Hematopoietic multipotent progenitor cell (in vitro differentiated cells): ENCODE measurements at places on chromosomes 7 and 10.

- peak; percentile 48 for DNase-seq
Observed at GRCh38 chr10:7819121-7819460, 786 bp downstream of the TAF3 start.

DNA sequence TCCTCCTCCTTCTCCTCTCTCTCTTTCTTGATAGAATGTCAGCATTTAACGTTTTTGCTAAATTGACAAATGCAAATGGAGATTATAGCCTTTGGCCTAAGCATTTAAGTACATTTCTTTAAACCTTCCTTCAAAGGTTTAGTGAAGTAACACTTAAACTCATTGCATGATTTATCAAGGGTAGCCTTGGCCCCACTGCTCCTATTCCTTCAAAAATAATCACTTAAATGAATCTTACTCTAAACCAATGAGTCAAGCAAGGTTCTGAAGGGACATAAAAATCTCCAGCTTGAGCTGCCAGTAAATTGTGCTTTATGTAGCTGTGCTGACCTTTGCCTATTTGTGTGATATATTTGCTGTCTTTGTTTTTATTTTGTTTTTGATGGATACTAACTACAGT lies 358.5 kb upstream of the AKR1E2 start:
- DNase-seq = no peak

DNA sequence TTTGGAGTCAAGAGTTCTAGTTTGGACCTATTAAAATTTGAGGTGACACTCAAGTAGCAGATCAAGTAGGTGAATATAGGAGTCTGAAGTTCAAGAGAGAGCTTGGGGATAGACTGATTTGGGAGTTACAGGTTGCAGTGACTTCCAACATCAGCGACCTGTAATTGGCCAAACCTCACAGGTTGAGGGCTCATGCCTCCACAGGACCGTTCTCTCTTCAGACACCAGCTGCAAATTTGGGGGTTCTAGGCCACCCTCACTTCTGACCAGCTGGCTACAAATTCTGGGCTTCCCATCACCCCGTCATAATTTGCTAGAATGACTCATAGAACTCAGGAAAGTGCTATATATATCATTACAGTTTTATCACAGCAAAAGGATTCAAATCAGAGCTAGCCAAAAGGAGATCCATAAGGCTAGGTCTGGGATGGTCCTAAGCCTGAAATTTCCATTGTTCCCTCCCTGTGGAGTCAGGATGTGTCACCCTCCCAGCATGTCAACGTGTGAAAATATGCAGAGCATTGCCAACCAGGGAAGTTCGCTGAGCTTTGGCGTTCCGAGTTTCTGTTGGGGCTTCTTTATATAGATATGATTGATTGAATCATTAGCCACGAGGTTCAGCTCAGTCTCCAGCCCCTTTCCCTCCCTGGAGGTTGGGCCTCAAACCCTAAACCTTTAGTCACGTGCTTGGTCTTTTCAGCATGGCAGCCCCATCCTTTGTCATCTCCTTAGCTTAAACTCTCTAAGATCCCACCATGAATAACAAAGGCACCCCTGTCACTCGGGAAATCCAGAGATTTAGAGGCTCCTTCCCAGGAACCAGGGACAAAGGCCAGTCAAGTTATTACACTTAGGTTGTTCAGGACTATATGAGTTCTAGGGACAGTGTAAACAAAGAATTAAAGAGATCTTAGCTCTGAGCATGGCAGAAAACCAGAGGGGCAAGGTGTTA lies 20.7 kb upstream of the ZNF212 start:
- DNase-seq = no peak

DNA sequence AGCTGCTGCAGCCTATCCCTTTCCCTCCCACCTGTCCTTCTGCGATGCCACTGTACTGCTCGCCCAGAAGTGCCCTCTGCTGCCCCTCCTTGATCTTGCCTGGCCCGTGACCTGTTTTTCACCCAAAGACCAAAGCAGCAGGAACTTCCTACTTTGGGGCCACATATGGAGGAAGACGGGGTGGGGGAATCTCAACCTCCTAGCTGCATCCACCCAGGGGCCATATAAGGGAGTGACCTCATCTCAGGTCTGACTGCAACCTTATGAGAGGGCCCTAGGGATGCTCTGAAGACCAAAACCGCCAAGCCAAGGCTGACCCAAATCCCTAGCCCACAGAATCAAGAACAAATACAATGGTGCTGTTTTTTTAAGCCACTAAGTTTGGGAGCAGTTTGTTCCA lies 15.7 kb downstream of the PRKCQ start:
- no peak for DNase-seq

DNA sequence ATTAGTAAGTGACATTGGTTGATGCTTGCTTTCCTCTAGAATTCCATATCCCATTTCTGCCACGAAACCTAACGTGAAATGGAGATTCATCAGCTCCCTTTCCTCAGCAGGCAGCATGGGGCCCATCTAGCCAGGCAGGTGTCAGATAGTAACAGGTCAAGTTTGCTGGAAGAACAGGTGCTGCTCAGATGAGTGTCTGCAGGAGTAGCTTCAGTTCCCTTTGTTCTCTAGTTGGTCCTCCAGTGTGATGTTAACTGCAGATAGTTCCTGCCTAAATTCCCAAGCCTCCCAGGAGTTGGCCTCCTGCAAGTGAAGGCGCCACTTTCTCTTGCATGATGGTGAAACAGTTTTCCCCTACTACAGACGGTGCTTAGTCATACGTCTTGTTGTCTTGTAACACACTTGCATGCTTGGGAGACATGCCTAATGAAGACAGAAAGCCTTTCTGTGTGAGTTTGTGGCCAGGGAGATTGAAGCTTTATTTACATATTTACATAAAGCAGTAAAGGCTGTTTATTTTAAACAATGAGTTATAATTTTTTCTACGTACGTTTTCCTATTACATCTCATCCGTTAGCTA lies 175.4 kb downstream of the CHN2 start:
- DNase-seq = no peak

DNA sequence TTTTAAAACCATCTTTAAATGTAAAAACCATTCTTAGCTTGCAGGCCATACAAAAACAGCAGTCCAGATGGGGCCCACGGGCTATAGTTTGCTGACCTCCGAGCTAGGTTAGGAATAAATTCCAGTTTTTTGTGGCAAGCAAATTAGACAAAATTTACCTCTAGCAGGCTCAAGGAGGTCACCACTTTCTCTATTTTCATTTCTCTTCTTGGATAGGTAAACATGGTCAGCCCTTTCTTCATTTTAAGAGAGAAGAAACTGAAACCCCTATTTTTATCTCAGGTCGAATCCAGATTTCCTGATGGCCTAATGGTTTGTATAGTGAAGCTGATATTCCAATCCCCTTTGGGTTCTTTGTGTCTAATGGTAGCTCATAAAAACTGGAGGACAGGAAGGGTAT lies 10.7 kb downstream of the IKZF5 start:
- no peak for DNase-seq

DNA sequence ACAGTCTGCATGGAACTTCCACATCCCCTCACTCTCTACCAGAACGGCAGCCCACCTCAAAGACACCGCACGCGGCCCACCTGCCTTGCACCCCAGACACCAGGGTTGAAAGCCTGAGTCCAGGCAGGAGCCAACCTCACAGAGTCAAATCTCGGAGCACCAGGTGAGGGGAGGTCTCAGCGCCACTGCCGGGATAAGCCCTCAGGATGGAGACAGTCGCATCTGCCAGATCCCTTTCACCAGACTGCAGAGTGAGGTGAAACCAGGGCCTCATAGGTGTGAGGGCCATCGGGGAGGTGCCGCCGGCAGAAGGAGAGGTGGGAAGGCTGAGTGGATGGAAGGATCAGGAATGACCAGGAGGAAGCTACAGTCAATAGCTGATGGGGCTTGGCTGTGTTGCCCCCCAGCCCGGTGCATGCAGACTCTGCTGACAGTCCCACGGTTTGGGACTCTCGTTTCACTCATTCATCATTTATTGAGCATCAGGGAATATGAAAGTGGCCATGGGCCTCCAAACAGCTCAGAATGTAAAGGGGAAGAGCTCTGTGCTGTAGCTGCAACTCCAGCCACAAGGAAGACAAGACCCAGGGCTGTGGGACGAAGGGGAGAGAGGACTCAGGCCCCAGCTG lies 315.0 kb downstream of the PTPRN2 start:
- no peak for DNase-seq

DNA sequence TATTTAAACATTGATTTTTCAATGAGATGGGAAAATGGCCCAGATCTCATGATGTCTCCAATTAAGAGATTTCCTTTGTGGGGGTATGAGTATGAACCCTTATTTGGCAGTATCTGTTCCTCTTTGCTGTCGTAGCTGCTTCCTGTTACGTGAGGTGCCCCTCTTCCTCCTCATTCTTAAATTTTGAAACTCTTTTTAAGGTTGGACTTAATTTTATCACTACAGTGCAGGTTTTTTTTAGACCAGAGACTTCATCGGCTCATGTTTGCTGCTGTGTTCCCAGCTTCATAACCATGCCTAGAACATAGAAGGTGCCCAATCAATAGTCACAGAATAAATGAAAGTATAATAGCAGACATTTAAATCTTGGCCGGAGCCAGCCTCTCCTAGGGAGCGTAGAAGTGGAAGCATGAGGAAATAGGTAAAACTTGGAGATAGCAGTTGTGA lies 2.4 kb downstream of the MIOS start:
- no peak for DNase-seq

GRCh38 chr7:137970253-137970975 lies 31.5 kb downstream of the CREB3L2 start:
- no peak for DNase-seq

- DNase-seq = peak; percentile 42
Observed at GRCh38 chr10:69516316-69516715, 56.9 kb downstream of the NEUROG3 start.

- peak; percentile 64 for DNase-seq
Observed at GRCh38 chr10:30821261-30821993, 191.9 kb upstream of the LYZL2 start.

- DNase-seq = no peak
Observed at GRCh38 chr7:101232141-101232850, 5.3 kb downstream of the CLDN15 start.

DNA sequence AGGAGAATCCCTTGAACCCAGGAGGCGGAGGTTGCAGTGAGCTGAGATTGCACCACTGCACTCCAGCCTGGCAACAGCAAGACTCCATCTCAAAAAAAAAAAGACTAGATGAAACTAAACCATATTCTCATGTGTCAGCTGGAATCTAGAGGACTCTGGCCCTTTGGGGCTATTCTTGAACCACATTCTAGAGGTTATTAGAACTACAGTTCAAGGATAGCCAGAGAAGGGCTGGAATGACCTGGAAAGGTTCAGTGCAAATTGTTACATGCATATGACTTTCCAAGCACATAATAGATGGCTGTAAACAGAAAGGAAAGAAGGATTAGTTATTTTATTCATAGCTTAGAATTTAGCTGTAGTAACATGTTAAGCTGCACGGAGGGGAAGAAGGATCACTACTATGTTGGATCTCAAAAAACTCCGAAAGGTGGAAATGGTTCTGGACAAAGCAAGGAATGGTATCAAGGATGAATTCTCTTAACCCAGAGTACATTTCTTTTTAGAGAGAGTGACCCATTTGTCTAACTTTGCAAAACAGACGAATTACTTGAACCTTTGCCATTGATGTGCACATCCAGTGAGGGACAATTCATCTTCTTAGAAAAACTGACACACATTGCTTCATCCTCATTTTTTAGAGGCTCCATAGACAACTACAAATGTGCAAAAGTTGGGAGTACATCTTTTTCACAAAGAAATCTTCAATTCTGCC lies 124.0 kb upstream of the SAMD8 start:
- no peak for DNase-seq

DNA sequence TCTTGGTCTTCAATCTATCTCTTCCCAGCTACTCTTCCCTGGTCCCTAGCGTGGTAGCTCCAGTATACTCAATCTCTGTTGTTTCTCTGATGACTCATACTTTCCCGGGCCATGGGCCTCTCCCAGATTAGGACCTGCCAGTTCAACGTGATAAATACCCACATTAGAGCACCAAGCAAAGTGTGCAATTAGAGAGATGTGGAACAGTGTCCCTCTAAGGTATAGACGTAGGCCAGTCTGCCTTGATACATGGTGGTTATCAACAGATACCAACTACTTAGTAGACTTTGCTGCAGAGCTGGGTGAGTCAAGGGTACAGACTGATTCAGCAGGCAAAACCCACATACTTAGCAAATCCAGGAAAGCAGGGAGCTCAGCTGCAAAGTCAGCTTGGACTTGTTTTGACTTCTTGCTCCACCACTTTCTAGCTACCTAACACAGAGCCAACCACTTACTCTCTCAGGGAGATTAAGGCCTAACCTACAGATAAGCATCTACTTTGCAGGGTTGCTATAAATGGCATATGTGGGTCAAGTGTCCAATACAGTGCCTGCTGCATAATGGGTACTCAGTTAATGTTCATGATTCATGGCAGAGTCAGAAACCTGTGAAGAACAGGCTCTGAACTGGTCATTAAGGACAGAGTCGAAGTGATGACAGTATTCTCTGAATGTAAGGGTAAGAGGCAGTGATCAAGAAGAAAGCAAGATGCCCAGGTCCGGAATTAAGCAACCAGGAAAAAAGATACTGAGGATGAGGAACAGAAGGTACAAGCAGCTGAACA lies 176.1 kb downstream of the CHN2 start:
- no peak for DNase-seq

DNA sequence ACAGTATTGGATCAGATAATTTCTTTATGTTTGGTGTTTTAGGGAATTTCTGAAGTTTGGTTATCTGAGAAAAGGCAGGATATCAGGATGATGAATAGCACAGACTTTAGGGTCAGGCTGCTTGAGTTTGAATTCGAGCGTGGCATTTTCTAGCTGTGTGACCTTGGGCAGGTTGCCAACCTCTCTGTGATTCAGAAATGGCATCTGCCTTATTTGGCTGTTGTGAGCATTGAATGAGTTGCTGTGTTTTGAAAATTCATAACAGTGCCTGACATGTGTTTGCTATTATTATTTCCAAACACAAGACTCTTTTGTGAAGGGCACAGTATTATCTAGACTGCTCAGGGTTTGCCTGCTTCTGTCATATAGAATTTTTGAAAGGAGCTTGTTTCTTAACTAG lies 66.9 kb downstream of the NXPH1 start:
- no peak for DNase-seq

GRCh38 chr7:157828881-157829280 lies 492.1 kb downstream of the DNAJB6 start:
- DNase-seq = no peak

DNA sequence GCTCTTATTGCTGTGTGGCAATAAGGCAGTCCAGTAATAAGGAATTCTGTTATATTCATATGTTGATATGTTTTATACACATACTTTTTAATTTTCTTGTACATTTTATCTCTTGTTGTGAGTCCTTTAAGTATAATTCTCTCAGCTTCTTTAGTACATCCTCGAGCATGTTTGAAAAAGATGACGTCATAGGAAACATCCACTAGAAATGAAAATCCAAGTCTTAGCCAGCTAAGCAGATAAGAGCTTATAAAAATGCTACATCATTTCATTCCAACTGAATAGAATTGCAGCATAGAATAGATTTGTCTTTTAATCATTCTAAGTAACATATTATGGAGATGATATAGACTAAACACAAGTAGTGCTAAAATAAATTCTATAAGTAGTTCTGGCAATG lies 283.7 kb upstream of the FZD1 start:
- no peak for DNase-seq
